ENCODE measurements at places on chromosomes 4 and X.
A peak's percentile ranks its signal among the peaks of the same experiment; 100 is the strongest.

DNA sequence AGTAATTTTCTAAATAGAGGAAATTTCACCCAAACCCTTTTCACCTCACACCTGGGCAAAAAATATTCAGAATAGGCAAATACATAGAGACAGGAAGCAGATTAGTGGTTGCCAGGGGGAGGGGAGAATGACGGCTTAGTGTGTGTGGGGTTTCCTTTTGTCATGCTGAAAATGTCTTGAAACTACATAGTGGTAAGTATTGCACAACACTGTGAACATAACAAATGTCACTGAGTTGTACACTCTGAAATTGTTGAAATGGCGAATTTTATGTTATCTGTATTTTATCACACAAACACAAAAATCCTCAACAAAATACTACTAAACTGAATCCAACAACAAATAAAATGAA lies 60.7 kb upstream of the PLAC1 start:
- no peaks in the 10 kb centered on the region for H3K27me3 ChIP-seq
- peak; percentile 72 for DNase-seq
- H3K4me3 ChIP-seq, result no peak overlapping the region
- no peaks in the 10 kb centered on the region for H3K36me3 ChIP-seq
- H3K4me1 ChIP-seq, result peaks cover 9% of the 10 kb centered on the region

DNA sequence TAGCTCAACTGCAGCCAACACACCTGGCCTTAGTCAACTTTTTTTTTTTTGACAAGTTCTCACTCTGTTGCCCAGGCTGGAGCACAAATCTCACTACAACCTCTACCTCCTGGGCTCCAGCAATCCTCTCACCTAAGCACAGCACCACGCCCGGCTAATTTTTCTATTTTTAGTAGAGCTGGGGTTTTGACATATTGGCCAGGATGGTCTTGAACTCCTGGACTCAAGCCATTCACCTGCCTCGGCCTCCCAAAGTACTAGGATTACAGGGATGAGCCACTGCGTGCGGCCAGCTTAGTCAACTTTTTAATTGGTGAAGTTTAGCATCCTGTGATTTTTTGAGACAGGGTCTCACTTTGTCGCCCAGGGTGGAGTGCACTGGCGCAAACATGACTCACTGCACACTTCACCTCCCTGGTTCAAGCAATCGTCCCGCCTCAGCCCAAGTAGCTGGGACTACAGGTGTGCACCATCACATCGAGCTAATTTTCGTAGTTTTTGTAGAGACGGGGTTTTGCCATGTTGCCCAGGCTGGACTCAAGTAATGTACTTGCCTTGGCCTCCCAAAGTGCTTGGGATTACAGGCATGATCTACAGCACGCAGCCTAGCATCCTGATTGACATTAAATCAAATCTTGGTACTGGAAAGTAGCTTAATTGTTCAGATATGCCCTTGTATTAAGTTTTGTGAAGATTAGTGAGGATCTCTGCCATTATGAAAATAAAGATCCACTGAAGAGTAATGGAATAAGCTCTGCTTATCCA lies 8.3 kb downstream of the HNRNPDL start:
- DNase-seq, result no peak
- H3K27me3 ChIP-seq, result no peaks in the 10 kb centered on the region
- H3K4me3 ChIP-seq, result no peak overlapping the region
- H3K4me1 ChIP-seq, result peaks cover 2% of the 10 kb centered on the region
- H3K27ac ChIP-seq, result no peak overlapping the region
- peaks cover 31% of the 10 kb centered on the region for H3K36me3 ChIP-seq

DNA sequence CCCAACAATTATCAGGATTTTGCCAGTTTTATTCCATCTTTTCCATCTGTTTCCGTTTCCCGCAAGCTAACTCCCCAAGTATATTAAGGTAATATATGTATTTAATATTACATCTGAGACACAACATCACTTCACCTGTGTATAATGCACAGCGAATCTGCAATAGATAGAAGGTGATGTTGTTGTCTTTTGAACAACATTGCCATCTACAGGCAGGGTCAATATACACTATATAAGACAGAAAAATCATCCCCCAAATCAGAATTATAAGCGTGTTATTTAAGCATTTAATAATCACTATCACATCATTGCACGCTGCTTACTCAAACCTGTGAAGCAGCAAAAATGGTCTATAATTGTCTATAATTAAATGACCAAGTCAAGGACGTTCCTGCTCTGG lies 1115.5 kb downstream of the NLGN4X start:
- H3K4me3 ChIP-seq, result no peak overlapping the region
- no peak overlapping the region for H3K27ac ChIP-seq
- no peaks in the 10 kb centered on the region for H3K27me3 ChIP-seq
- peak; percentile 27 for DNase-seq
- H3K36me3 ChIP-seq, result no peaks in the 10 kb centered on the region

DNA sequence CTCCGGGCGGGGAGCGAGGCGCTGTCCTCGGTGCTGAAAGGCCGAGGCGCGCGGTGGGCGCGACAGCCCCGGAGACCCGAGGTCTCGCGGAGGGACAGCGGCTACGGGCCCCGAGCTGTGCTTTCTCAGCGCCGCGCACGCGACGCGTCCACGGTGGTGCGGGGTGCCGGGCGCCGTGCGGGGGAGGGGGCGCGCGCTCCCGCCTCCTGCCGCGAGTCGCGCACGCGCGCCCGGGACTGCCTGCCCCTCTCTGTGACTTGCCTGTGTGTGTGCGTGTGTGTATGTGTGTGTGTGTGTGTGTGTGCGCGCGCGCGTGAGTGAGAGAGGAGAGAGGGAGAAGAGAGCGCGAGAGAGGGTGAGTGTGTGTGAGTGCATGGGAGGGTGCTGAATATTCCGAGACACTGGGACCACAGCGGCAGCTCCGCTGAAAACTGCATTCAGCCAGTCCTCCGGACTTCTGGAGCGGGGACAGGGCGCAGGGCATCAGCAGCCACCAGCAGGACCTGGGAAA lies at the start of gene GRIA2:
Gene GRIA2, plus strand, starts transcription at position 358 of the 511 bp plus-strand sequence. CDS start 315 bp downstream, outside the sequence.
- no peak within 1 kb of the TSS for H3K27ac ChIP-seq
- H3K4me1 ChIP-seq, result no peaks in the 10 kb centered on the region
- H3K36me3 ChIP-seq, result no peaks in the 10 kb centered on the region

DNA sequence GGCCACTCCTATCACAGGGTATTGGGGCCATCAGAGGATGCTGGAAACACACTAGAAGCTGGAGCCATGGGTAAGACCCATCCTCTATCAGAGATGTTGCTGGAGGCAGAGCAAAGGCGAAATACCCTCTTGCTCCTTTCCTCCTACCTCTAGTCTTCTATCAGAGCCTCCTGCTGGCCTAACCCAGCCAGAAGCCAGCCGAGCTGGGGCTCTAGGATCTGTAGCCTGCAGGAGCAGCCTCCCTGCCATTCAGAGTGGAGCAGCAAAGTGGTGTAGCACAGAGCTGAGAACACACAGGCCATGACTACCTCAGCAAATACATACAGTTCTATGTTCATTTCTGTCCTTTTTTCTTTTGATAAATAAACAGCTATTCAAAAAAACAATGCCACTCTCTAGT lies 35.7 kb downstream of the GATB start:
- no peaks in the 10 kb centered on the region for H3K36me3 ChIP-seq
- DNase-seq, result no peak
- no peaks in the 10 kb centered on the region for H3K4me1 ChIP-seq
- H3K4me3 ChIP-seq, result no peak overlapping the region

GRCh38 chr4:101667348-101667747 lies 123.2 kb upstream of the BANK1 start:
- H3K27ac ChIP-seq, result no peak overlapping the region
- no peaks in the 10 kb centered on the region for H3K4me1 ChIP-seq
- H3K36me3 ChIP-seq, result no peaks in the 10 kb centered on the region

- H3K4me3 ChIP-seq, result no peak overlapping the region
- H3K27me3 ChIP-seq, result no peaks in the 10 kb centered on the region
- H3K27ac ChIP-seq, result no peak overlapping the region
- H3K4me1 ChIP-seq, result no peaks in the 10 kb centered on the region
- DNase-seq, result no peak
Observed at GRCh38 chr4:87108142-87108546, 112.3 kb downstream of the KLHL8 start.

DNA sequence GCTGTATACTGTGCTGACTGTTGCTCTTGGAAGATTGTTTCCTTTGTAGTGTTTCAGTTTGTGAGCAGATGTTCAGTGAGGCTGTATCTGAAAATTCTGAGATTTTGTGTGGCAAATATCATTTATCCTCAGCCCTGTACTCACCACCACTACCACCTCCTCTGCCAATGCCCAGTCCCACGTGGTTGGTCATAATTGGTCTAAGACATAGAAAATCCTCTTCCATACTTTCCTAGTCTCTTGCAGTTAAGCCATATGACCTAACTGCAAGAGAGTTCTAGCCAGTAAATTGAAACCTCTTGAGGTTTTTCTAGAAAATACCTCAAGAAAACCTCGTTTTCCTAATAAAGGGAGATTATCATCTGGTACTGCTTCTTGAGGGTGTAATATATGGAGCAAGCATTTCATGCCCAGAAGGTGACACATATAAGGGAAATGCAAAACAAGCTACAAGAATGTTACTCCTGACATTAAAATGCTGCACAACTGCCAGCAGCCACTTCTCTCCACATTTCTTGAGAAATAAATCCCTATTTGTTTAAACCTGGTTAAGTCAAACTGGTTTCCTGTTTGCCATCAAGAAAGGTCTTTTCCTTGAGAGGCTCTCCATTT lies 32.8 kb downstream of the ABCE1 start:
- peaks cover 29% of the 10 kb centered on the region for H3K4me1 ChIP-seq
- H3K36me3 ChIP-seq, result peaks cover 9% of the 10 kb centered on the region
- no peak overlapping the region for H3K4me3 ChIP-seq
- H3K27me3 ChIP-seq, result no peaks in the 10 kb centered on the region
- peak overlapping the region; percentile 8 for H3K27ac ChIP-seq
- no peak for DNase-seq

DNA sequence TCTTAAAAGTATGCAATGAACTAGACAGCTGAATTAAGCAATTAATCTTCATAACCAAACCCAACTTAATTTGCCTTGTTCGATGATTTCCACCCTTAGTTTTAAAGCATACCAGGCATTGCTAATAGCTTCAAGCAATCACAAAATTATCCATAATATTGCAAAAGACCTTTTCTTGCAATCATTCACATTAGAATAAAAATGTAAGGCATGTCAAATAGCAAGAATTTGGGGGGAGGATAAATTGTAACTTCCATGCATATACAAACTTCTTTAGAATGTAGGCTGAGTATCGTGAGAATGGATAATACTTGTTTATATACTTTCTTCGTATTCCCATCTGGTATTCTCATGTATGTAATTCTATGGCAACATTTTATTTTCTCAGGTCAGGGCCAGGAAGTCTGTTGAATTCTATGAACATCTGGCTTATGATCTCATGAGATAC lies 28.7 kb upstream of the BMP2K start:
- H3K36me3 ChIP-seq, result no peaks in the 10 kb centered on the region
- H3K4me1 ChIP-seq, result peaks cover 17% of the 10 kb centered on the region
- no peak overlapping the region for H3K27ac ChIP-seq
- H3K4me3 ChIP-seq, result no peak overlapping the region

GRCh38 chr4:113435893-113436292 lies 325.6 kb downstream of the CAMK2D start:
- H3K4me3 ChIP-seq, result no peak overlapping the region
- H3K4me1 ChIP-seq, result no peaks in the 10 kb centered on the region

- DNase-seq, result no peak
- H3K4me3 ChIP-seq, result no peak overlapping the region
- H3K27me3 ChIP-seq, result no peaks in the 10 kb centered on the region
- no peaks in the 10 kb centered on the region for H3K36me3 ChIP-seq
- H3K27ac ChIP-seq, result no peak overlapping the region
Observed at GRCh38 chrX:133668225-133668931, 253.1 kb upstream of the GPC4 start.

GRCh38 chr4:156974264-156974663 lies 2.7 kb upstream of the PDGFC start:
- no peak overlapping the region for H3K27ac ChIP-seq
- H3K36me3 ChIP-seq, result no peaks in the 10 kb centered on the region
- H3K4me1 ChIP-seq, result peaks cover 16% of the 10 kb centered on the region
- no peak overlapping the region for H3K4me3 ChIP-seq
- DNase-seq, result no peak

GRCh38 chrX:15605226-15605625 lies 4.5 kb upstream of the ACE2 start:
- H3K27ac ChIP-seq, result no peak overlapping the region
- DNase-seq, result no peak
- H3K36me3 ChIP-seq, result no peaks in the 10 kb centered on the region
- no peaks in the 10 kb centered on the region for H3K27me3 ChIP-seq
- no peak overlapping the region for H3K4me3 ChIP-seq

- no peak for DNase-seq
- H3K4me1 ChIP-seq, result no peaks in the 10 kb centered on the region
- H3K27ac ChIP-seq, result no peak overlapping the region
- no peaks in the 10 kb centered on the region for H3K27me3 ChIP-seq
Observed at GRCh38 chr4:183755596-183755995, 96.5 kb downstream of the TRAPPC11 start.

DNA sequence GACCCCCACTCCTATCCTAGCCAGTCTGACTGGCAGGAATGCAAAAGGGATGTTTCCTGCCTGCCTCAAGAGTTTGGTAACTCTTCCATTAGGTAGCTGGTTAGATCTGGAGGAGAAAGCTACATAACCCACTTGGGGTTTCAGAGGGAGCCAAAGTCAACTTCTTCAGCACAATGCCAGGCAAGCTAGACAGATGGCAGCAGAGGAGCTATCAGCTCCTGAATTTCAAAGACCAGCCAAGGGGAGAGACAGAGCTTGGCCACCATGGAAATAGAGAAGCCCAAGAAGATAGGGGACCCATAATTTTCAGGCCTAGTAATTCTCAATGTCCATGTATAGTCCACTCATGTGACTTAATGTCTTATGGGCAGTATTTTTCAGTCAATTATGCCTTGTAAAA lies 56.4 kb downstream of the PGRMC1 start:
- no peak overlapping the region for H3K27ac ChIP-seq
- no peaks in the 10 kb centered on the region for H3K27me3 ChIP-seq
- H3K4me1 ChIP-seq, result no peaks in the 10 kb centered on the region

DNA sequence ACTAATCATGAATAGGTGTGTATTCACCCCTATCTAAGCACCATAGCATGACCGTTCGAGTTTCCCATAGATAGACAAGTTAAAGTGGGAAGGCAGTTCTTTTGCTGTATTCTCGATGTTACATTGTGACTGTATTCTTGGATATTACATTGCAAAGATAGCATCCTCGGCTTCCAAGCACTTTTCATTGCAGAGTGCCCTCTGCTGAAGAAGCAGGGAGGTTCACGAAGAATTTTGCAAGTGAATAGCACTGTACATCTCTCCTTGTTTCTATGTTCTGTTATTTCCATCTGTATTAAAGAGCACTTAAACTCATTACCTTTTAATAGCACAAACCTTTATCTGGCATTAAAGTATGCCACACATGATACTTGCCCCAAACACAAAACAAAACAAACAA lies 426.7 kb upstream of the ARX start:
- no peak overlapping the region for H3K27ac ChIP-seq
- H3K27me3 ChIP-seq, result no peaks in the 10 kb centered on the region
- H3K4me3 ChIP-seq, result no peak overlapping the region
- no peaks in the 10 kb centered on the region for H3K4me1 ChIP-seq
- no peak for DNase-seq

DNA sequence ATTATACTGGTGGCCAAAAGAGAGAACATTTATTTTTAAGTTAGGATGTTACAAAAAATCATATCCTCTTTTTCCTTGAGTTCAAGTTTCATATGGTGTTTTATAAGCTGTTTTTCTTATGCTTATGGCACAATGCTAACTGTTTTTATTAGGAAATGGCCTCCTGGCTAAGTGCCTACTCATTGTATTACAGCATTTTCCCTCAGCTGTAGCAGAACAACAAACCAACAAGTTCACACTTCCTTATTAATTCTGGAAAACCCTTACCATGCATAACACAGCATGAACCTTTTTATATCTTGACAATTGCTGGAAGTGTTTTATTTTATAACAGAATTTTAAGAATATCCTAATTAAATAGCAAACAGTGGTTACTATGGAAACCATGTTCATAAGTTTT lies 165.8 kb downstream of the GASK1B start:
- no peak overlapping the region for H3K27ac ChIP-seq
- no peaks in the 10 kb centered on the region for H3K27me3 ChIP-seq
- H3K4me1 ChIP-seq, result no peaks in the 10 kb centered on the region
- DNase-seq, result no peak
- H3K36me3 ChIP-seq, result no peaks in the 10 kb centered on the region
